ENCODE measurements at places on chromosomes 6 and 20.

- no peak for DNase-seq
These were observed 116.1 kb upstream of the TRAF3IP2 start for GRCh38 chr6:111721753-111722154.

DNA sequence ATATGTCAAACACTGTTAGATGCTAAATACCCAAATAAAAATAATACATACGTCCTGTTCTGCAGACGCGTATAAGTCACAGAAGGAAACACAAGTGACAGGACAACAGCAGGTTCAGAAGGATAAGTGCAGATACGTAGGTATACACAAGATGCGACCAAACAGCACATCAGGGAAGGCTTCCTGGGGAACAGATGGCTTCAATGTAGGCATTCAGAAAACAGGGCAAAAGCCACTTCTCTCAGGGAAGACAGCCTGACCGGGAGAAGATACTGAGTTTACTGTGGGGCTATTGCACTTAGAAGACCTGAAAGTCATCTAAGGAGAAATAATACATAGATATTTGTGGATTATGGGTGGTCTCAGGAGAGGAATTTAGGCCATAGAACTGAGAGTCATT, 1.9 kb downstream of the HLA-DPA1 start:
- no peak for DNase-seq

- no peak for DNase-seq
These were observed 11.3 kb downstream of the NT5E start for GRCh38 chr6:85460921-85461797.

GRCh38 chr6:90326404-90327057, 29.9 kb upstream of the BACH2 start:
- no peak for DNase-seq

DNA sequence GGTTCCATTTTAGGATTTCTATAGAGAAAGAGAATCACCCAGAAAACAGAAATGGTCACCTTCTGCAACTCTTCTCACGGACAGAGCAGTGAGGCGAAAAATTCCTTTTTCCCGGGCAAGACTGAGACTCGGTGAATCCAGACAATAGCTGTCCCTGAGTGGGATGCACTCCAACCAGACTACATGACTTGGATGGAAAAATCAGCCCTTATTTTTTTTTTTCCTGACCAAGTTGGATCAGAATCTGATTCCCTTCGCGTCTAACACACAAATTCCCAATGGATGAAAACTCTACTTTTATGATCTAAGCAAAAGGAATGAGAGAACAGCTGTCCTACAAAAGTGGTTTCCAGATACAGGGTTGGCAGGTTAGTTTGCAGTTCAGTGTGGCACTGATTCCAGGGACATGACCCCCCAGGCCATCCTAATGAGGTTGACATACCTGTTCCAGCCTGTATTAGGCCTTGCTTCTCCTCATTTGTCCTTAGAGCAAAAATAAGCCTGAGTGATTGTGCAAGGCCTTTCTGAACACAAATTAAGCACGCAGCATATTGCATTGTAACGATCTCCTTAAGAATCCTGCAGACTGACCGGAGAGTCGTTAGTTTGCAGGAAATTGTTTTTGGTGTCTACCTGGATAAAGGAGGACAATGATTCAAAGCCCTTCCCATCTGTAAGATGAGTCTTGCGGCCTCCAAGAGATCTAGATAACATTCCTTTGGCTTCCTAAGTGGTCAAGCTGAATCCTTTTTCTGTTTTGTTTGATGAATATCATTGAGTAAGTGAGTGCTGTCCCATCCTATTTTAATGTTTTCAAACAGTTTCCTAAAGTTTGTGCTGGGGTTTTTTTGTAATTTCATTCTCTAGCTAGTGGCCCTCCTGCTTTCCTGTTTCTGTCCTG, 1.5 kb upstream of the NEDD9 start:
- DNase-seq = no peak

DNA sequence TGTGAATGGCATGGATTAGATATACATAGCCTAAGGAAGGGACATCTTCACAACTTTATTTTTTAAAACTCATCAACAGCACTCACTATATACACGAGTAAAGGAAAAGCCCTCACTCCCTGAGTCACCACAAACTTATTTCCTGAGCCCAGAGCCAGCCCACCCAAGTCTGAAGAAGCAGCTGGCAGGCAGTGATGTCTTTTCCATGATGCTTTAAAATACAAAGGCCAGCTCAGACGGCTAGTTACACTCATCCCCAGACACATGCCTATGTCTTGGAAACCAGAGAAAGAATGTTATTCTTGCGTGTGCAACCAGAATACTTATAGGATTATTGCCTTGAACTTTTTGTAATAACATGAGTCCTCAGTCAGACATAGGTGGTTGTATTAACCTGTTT, 114.4 kb downstream of the ADGRG6 start:
- no peak for DNase-seq

DNA sequence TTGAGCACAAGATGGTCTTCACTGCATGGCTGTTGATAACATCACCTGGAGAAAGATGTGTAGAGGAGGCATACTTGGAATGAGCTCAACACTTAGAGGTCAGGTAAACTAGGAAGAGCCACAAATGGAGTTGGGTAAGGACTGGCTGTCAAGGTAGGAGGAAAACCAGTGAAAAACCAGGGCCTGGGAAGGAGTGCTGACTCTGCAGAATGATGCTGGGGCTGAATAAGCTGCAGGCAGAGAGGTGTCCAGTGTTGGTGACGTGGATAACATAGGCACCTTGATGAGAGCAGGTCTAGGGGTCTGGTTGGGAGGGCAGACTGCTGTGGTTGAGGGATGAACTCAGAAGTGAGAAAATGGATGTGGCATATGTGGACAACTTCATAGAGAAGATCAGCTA, 160.2 kb downstream of the CARMIL1 start:
- no peak for DNase-seq

GRCh38 chr6:102918161-102918560, 1524.7 kb downstream of the GRIK2 start:
- DNase-seq = no peak

- no peak for DNase-seq
These were observed 2.0 kb downstream of the TBX18 start for GRCh38 chr6:84762220-84763002.

- no peak for DNase-seq
These were observed 41.3 kb downstream of the HLA-DPB1 start for GRCh38 chr6:33116841-33117711.

- DNase-seq = no peak
These were observed 2.4 kb downstream of the MARCKS start for GRCh38 chr6:113859349-113860180.

GRCh38 chr6:120681204-120681603, 653.1 kb downstream of the TBC1D32 start:
- no peak for DNase-seq

- DNase-seq = no peak
These were observed 1.5 kb downstream of the ZNFX1 start for GRCh38 chr20:49276161-49276960.

- no peak for DNase-seq
These were observed 83.4 kb downstream of the NOL4L start for GRCh38 chr20:32501709-32502108.

GRCh38 chr6:89348372-89348771, 4.2 kb downstream of the UBE2J1 start:
- DNase-seq = no peak

DNA sequence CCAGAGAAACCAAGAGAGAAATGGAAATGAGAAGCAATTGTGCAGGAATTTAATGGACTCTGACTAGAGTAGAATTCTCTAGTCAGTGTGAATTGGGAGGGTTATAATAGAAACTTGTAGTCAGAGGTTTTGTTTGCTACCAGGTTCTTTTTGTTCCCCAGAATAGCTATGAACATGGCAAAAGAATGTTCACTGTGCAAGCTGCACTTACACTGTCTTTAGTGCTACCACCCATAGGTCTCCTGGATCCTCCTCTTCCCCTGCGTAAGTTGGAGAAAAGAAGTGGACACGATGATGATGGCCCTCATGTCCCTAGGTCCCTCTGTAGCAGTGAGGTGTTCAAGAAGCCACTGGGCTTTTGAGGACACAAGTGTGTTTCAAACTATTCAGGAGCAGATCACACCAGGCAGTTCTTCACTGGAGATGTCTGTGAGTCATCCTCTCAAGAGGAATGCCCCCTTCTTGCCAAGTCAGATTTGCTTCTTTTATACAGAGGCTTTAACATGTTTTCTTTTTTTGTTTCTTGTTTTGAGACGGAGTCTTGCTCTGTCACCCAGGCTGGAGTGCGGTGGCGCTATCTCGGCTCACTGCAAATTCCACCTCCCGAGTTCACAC, 47.6 kb upstream of the SMIM8 start:
- no peak for DNase-seq

- DNase-seq = no peak
These were observed 337.1 kb upstream of the IRAK1BP1 start for GRCh38 chr6:78530208-78530607.

DNA sequence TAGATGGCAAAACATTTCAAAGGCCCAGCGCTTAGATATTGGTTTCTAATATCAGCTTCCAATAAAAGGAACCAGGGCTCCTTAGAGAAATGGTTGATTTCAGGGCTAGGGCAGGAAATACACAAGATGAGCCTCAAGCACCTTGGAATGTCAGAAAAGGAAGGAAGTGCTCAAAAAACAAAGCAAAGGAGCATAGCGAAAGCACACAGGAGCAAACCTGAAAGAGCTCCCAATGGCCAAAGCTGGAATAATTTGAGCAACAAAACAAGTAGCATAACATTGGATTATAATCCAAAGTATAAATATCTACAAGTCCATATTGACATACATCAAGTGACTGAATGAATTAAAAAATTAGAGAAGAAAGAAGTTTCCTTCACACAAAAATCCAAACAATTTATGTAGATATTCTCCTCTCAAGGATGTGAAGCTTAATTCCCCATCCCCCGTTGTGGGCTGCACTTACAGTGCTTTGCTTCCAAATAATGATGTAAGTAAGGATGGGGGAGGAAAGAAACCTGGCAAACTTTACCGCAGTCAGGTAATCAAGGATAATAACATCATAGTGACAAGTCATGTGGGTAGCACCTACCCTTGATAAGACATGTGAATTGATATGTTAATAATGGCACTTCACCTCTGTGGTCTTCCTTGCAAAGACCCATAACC, 132.9 kb upstream of the DST start:
- DNase-seq = no peak

DNA sequence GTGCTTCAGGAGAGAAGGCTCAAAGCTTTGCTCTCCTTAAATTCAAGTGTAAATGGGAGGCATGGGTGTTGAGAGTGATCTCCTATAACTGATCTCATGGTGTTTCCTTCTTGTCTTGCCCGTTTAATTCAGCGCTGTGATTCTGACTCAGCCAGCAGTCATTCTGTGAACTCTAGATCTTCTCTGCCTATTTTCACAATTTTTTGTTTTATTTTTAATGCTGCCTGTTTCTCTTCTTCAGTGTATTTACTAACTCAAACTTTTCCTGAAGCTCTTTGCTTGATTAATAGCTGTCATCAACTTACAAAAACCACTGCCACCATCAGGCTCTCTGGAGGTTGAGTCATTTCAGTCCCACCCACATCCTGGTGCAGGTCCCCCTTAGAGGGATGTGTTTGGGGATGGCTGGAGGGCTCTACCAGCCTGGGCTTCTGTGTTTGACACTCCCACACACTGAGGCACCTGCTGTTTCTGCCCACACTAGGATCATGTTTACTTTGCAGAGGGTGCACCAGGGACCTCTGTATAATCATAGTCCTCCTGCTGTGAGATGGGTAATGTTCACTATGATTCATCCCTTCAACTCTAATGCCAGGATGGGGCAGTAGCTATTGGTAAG, 94.0 kb downstream of the SHLD1 start:
- no peak for DNase-seq

DNA sequence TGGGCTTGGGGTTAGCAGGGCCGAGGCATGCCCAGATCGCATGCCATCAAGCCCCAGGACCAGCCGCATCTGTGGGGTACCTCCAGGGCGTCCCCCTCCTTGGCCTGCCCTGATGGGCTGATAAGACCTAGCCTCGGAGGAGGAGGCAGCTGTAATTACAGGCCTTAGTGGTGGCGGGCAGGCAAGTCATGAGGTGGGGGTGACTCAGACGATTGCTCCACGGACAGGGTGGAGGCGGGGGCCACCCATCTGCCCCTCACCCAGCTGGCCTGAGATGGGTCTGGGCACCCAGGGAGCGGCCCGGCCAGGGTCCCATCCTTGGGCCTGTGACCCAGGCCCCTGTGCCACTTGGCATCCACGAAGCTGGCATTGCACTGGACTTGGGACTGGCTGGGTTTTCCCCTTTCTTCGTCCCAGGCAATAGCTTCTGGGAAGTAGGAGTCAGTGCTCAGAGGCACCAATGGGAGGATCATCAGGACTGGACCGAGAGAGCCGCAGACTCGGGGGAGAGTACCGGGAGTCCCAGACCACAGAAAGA, 57.5 kb downstream of the CEBPB start:
- DNase-seq = no peak

GRCh38 chr20:13419477-13419876, 198.4 kb downstream of the ISM1 start:
- no peak for DNase-seq

- no peak for DNase-seq
These were observed 133.0 kb downstream of the PAK5 start for GRCh38 chr20:9705722-9706476.

DNA sequence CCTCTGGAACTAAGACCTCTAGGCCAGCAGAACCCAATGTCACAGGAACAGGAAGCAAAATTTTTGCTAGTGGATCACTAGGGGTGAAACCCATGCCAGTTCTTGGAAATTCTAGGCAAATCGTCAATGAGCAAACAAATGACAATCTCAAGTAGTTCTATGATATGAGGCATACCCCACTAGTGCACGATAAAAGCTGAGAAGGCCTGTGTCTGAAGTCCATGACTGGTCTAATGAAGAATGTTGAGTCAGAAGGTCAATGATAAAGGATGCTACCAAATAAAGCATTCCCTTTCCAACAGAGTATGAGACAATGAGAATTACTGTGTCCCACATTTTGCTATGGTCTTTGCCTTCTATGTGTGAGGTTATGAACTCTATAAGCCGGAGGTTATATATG, 149.4 kb upstream of the NOX3 start:
- no peak for DNase-seq

DNA sequence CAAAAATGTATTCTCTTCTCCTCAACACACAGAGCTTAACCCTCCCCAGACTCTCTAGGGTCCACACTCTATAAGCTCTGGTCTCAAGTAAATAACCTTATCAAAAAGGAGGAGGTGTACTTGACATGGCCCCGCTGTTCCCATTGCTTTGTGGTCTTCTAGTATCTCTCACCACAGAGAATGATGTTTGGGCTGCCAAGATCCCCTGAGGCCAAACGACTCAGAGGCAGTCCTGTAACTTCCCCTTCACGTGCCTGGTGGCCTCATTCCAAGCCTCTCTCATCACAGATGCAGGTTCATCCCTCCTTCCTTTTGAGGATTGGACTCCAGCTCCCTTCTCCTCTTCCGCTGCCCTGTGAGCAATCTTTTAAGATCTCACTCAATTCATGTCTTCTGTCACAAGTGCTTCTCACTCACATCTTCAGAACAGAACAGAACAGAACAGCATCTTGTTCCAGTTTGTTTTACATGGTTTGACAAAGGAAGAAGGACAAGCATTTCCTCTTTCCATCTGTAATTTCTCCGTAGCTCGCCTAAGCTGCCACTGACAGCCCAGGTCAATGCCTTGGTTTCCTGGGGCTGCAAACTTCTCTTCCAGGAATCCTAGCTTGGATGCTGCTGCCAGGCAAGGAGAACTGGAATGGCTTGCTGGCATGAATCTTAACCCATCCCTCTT, 541.5 kb downstream of the CD83 start:
- no peak for DNase-seq

- DNase-seq = no peak
These were observed 107.2 kb upstream of the PLEKHG1 start for GRCh38 chr6:150492507-150492906.
